ENCODE measurements at places on chromosomes 4 and X. TPM values are rescaled to one million over a fixed set of nuclear protein-coding genes. Genes with fewer than 3 reads are reported as not detected.
A peak's percentile ranks its signal among the peaks of the same experiment; 100 is the strongest.

The NPY1R gene
- total RNA-seq, result 0.09 TPM

DNA sequence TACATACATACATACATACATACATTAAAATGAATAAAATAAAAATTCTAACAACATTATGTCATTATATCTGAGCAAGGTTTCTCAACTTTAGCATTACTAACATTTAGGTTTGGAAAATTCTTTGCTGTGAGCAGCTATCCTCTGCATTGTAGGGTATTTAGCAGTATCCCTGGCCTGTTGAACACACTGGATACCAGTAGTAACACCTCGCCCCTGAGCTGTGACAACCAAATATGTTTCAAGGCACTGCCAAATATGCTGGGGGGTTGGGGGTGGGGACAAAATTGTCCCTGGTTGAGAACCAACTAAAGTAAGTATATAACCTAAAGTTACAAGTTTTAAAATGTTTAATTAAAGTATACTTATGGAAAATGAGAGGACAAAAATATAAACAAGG, 860.9 kb upstream of the FTHL17 start:
- no peak for DNase-seq

- DNase-seq, result no peak
Measured at GRCh38 chr4:53961351-53961750, 103.1 kb downstream of the CHIC2 start.

The CD99L2 gene
- 71.1 TPM for total RNA-seq

DNA sequence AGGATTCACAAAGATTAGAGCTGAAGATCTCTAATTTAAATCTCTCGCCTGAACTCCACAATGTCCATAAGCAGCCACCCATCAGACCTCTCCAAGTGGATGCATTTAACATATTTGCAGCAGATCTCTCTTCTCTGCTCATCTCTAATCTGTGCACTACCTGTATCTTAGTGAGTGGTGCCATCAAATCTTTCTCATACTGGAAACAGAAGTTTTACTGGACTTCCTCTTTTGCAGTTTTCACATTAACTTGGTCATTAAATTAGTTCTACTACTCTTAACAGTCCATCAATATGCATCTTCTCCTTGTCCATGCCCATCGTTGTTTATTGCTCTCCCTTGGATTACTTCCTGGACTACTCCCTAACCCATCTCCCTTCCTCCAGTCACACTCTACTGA, 488.5 kb downstream of the IL15 start:
- no peak for DNase-seq

DNA sequence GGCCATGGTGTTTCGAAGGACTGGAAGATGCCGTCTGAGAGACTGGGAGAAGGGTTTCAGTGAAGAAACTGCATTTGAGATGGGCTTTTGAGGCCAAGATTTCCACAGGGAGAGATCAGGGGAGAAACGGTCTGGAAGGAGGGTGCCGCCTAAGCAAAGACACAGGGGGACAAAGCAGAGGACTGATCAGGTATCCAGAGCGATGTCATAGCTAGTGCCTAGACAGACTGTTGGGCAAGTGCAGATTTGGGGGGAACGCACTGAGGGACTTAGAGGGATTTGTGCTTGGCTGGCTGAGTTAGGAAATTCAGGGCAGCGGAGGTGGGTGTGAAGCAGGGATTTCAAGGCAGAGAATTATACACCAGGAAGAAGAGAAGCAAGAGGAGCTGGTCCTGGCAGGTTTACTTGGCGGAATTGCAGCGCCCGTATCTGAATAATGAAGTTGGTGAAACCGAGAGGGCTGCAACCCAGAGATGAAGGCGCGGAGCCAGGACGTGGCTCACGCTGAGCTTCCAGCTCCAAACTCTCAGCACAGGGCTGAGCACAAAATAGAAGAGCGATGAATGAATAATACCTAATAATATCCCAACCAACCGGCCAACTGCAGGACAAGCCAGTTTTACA, 106.9 kb downstream of the MAML3 start:
- peak; percentile 70 for DNase-seq

The GDPD2 gene
- not detected for total RNA-seq

DNA sequence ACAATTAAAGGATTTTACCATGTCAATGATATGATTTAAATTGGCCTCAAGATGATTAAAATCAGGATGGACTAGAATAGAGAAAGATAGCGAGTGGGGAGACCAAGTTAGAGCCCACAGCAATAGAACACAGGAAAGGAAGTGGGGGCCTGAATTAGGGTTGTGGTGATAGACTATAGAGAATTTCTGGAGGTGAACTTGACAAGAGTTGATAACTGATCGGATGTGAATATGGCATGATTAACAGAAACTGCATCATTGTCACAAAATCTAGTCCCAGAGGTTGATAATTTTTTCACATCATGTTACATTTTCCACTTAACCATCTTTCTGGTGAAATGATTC, 26.3 kb upstream of the TRPC3 start:
- DNase-seq, result no peak

DNA sequence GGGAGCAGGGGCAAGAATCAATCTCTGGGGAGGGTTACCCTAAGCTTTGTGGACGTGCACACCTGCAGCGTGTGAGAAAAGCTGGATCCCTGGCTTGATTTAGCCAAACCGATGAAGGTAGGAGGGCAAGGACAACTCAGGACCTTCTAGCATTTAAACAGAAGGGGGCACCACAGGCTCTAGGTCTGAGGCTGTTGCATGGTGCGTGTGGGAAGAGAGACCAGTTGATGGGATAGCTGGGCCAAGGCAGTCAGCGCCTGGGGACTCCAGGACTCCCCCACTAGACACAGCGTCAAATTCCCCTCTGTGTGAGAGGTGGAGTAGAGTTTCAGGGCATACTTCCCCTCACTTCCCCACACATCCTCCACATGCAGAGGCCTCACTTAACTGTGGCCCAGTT, 4.3 kb downstream of the GABRQ start:
- DNase-seq, result peak; percentile 6

The ITIH6 gene
- total RNA-seq, result not detected

- DNase-seq, result no peak
Measured at GRCh38 chrX:7247346-7247745, 99.4 kb upstream of the PUDP start.

The POU4F2 gene
- total RNA-seq, result not detected

The HMX1 gene
- total RNA-seq, result not detected

The F8A3 gene
- 0.72 TPM for total RNA-seq

Measured in fibroblast of the aortic adventitia (primary cell).